Left renal cortex interstitium (tissue), 4 donors: ENCODE measurements at places on chromosomes 3 and 15.

GRCh38 chr3:190384309-190384756 lies 3.6 kb upstream of the CLDN16 start:
- no peak for DNase-seq

- DNase-seq, result no peak
Measured at GRCh38 chr3:66555214-66555844, 54.5 kb upstream of the LRIG1 start.

- no peak for DNase-seq
Measured at GRCh38 chr15:76860201-76860600, 44.9 kb downstream of the SCAPER start.

- no peak for DNase-seq
Measured at GRCh38 chr3:130841357-130841756, 52.5 kb upstream of the ATP2C1 start.

DNA sequence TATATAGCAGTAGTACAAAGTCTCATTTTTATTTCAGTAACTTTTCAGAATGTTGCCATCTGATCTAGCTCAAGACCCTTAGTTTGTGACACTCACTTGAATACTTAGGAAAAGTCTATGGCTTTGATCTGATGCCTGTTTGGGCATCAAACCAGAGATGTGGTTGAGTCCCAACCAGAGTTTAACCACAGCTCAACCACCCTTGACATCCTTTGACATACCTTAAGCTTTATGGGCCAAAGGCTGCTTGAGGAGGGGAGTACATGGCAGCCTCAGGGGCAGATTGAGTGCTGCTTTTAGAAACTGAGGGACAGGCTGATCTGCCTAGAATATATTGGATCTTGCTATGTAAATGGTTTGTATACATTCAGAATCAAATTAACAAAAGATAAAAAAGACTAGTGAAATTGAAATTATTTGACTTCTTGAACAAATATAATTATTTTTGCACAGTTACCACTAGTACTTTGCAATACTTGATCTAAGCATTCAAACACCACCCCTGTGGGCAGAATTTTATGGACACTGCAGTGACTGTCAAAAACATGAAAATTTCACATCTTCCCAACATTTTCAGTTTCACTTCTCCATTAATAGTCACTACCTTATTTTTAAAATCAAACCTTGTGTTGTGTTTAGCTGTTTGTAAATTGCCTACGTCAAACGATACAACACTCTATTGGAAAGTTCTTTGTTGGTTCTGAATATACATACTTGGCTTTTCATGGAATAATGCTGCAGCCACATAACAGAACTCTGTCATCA lies 199.8 kb downstream of the UBE2E2 start:
- DNase-seq, result no peak

DNA sequence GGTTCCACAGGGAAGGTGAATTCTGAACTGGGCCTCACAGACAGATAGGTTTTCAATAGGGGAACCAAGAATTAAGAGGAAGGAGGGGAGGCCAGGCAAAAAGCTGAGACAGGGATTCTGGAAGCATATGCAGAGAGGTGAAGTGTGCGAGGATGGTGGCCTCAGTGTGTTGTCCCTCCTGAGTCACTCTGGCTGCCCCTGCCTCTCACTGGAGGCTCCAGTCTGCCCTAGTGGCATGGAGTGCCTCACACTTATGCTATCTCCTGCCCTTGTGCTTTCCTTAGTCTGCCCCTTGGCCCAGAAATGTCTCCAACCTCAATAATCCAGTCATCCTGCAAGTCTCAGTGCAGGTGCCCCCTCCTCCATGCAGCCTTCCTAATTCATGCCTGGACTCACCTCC lies 32.2 kb upstream of the RBP1 start:
- DNase-seq, result no peak
